ENCODE measurements at places on chromosomes 5 and 9.

GRCh38 chr5:146805081-146805480 is 73.5 kb downstream of the PPP2R2B start:
- no peak for DNase-seq

GRCh38 chr9:136334541-136334940 is 7.2 kb downstream of the GPSM1 start:
- no peak for DNase-seq

DNA sequence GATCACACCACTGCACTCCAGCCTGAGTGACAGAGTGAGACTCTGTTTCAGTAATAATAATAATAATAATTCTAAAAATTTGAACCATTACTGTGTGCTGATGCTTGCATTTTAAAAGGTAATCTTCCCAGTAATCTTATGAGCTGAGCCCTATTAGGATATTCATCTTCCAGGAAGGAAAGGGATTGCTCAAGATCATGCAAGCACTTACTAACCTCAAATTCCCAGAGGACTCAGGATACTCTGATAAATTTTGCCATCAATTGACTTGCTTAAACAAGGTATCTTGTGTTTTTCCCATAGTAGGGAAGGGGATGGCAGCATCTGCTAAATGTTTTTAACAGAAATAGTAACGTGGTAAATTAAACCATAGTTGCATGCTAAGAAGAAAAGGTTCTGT is 176.4 kb upstream of the MRPS30 start:
- DNase-seq: no peak

DNA sequence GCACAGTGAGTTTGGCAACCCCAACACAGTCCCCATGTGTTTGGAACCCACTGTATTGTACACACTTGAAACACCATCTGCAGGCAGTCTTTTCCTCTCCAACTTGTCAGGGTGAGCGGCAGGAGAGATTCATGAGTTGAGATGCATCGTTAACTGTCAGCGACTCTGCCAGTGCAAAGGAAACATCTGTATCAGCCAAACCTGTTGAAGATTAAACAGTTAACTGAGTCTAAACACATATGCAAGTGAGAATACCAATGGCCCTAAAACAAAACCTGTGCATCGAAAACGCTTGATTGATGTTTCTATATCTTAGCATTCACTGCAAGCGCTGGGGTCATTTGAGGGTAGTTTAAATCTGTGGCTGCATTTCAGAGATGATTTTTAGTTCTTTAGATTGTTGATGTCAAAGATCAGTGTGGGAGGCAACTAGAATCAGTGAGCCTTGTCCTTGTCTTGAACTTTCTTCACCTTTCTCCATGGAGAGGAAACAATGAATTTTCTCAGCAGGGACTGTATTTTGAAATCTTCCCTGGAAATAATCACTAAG is 41.3 kb upstream of the PAM start:
- DNase-seq: no peak

- DNase-seq: no peak
Observed at GRCh38 chr9:19597176-19597575, 188.4 kb downstream of the ACER2 start.

- no peak for DNase-seq
Observed at GRCh38 chr5:32450952-32451351, 6.4 kb upstream of the ZFR start.

- no peak for DNase-seq
Observed at GRCh38 chr5:38151878-38152277, 106.5 kb upstream of the EGFLAM start.

GRCh38 chr9:23050548-23050947 is 603.9 kb downstream of the DMRTA1 start:
- no peak for DNase-seq

DNA sequence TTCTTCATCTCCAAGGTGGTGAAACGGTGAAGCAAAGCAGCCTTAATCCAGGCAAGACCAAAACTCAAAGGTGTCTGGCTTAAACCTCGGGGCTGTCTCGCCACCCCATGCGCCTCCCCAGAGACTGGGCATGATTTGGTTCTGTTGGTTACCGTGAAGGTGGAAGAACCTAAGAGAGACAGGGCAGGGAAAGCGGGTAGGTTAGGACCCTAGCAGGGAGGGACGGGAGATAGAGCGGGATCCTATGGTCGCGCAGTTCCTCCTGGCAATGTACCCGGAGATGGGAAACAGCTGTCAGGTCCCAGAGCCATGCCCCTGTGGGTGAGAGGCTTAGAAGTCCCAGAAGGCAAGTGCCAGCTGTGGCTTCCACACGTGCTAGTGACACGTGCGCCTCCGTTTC is 418.3 kb upstream of the IRX1 start:
- DNase-seq: no peak

GRCh38 chr5:82656341-82656761 is 378.2 kb upstream of the RPS23 start:
- DNase-seq: no peak

GRCh38 chr5:13249854-13250253 is 694.6 kb downstream of the DNAH5 start:
- DNase-seq: no peak

- no peak for DNase-seq
Observed at GRCh38 chr9:135468854-135469521, 10.6 kb upstream of the PPP1R26 start.

GRCh38 chr9:93301911-93302541 is 118.1 kb downstream of the WNK2 start:
- DNase-seq: no peak

Data from activated naive CD4-positive, alpha-beta T cell (primary cell).